ENCODE measurements at places on chromosomes 3 and 15.

DNA sequence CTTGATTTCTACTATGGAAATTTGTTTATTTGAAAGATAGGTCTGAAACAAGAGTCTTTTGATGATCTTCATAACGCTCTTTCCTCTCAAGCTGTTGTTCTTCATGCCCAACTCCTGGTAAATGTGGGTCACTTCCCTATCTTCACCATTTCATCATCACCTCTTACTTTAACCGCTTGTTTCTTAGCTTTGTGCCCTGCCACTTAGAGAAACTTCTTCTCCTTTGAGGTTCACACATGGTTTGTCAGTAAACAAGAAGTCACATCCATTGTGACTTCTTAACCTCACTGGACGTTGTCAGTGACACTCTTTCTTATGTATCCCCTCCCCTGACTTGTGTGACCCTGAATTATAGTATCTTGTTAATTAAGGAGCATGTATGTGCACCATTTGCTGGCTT is 16.9 kb upstream of the P2RY13 start:
- DNase-seq = no peak

- DNase-seq = no peak
These were observed 276.2 kb upstream of the CTNNB1 start for GRCh38 chr3:40923143-40923542.

- peak; percentile 15 for DNase-seq
These were observed 176.9 kb upstream of the LMCD1 start for GRCh38 chr3:8324747-8325146.

DNA sequence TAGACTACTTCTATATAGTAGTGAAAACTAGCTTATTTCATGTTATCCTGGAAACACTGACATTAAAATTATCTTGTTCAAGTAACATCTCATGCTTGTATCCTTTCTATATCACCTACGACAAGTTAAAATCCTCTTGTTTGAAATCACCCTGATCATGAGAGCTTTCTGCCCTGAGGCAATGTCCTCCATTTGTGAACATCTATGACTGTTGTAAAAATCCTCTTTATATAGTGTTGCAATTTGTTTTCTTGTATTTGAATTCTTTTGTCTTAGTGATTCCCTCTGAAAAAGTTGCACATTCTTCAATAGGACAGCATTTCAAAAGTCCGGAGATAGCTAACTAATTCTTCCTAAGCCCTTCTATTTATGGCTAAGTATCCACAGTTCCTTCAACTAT is 480.3 kb downstream of the NSUN3 start:
- DNase-seq = no peak

DNA sequence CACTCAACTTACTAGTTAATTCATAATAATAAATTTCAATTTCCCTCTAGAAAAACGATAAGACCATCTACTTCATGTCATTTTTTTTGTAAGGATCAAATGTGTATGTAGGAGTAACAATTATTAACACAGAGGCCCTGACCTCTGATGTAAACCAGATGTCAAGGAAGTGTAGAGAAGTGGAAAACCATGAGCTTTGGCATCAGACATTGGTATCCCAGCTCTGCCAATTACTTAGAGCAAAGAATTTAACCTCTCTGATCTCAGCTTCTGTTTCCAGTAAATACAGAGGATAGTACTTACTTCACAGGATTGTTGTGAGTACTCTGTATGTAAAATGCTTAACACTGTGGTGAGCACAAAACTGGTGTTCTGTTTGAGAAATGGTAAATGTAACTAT is 17.5 kb downstream of the AQR start:
- DNase-seq = no peak

GRCh38 chr15:67025719-67026609 is 39.4 kb upstream of the SMAD3 start:
- DNase-seq = no peak

GRCh38 chr15:41408234-41408641 is 5.9 kb upstream of the NDUFAF1 start:
- DNase-seq = no peak

- no peak for DNase-seq
These were observed 5.0 kb upstream of the KPNA1 start for GRCh38 chr3:122519693-122520092.

All from stimulated activated CD4-positive, alpha-beta T cell treated with anti-CD3 and anti-CD28 coated beads, Interleukin-2, amount 100 ng/mL, for 48 hours (primary cell).